ENCODE measurements at places on chromosomes 5 and 9. TPM values are rescaled to one million over a fixed set of nuclear protein-coding genes. Genes with fewer than 3 reads are reported as not detected.

The PCDHGA7 gene
- 0.12 TPM for total RNA-seq

The ZNF462 gene
- total RNA-seq: 0.36 TPM

The CENPK gene
- 104 TPM for total RNA-seq

The TRIM7 gene
- total RNA-seq: 2.9 TPM

The RNF38 gene
- 33.5 TPM for total RNA-seq

The SPINK7 gene
- not detected for total RNA-seq

The CNTNAP3 gene
- total RNA-seq: not detected

Data from activated T-cell treated with anti-CD3 and anti-CD28 coated beads, Interleukin-2, amount 50 U/mL, for 72 hours (primary cell).